Activated T-helper 2 cell treated with anti-CD3 and anti-CD28 coated beads, Interferon-gamma antibody, Interleukin-2, Interleukin-4, amounts not matched to agents 10 μg/mL and 5 μg/mL and 100 μg/mL, durations not matched to agents 14 hours and 24 hours and 36 hours (primary cell): ENCODE measurements at places on chromosomes 1 and 21.

- DNase-seq: no peak
Measured at GRCh38 chr1:7852804-7853683, at the start of gene UTS2. Gene UTS2, minus strand, starts transcription at chr1:7853065. Its CDS starts 62 bp downstream, at chr1:7853003.

DNA sequence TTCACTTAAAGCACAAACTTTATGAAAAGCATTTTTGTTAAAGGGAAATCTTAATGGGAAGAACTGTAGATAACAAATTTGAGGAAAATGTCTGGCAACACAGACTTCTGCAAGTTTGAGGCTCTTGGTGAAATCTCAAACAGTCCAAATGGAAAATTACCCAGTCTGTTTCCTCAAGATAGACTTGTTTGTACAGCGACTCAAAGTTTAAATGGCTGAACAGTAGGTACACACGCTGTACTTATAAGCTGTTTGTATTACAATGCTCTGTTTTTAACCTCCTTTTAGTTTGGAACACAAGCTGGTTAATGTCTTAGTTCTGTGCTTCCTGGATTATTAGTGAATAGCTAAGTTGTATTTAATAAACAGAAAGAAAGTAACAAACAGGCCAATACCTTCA lies 217.1 kb downstream of the NFIA start:
- no peak for DNase-seq

- no peak for DNase-seq
Measured at GRCh38 chr1:245776139-245776538, 621.4 kb downstream of the KIF26B start.

- DNase-seq: no peak
Measured at GRCh38 chr1:236257216-236257615, 24.5 kb downstream of the ERO1B start.

DNA sequence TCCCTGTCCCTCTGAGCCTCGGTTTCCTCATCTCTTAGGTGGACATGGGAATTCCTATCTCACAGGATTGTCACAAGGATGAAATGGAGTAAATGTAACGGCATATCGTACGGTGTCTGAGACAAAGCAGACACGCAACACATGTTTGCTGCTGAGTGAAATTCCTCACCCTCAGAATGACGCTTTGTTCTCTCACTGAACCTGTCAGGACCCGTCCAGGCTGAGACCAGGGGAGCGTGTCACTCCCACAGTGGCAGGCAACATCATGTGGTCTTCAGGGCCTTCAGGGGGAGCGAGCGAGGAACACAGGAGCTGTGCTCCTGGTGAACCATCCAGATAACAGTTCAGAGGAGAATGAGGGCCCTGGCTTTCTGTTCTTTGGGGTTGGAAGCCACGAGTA lies 74.2 kb downstream of the TOMM20 start:
- DNase-seq: no peak

GRCh38 chr1:224499204-224499603 lies 64.6 kb upstream of the WDR26 start:
- no peak for DNase-seq

GRCh38 chr1:30822966-30823581 lies 65.5 kb upstream of the LAPTM5 start:
- no peak for DNase-seq
